CD4-positive, alpha-beta T cell treated with Interleukin-21 for 1 hour (primary cell): ENCODE measurements at places on chromosomes 3 and 15.

DNA sequence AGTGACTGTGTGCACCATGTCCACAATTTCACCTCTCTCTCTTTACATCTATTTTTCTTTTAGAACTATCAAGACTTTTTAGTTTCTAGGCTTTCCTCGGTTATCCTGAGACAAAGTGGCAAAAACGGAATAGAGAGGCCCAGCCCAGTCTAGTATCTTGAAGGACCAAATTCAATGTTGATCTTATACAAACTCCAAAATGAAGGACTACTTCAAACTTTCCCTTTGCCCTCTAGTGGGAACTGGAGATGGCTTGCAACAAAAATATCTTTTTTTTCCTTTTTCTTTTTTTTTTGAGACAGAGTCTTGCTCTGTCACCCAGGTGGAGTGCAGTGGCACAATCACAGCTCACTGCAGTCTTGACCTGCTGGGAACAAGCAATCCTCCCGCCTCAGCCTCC, 338.5 kb upstream of the UMPS start:
- DNase-seq = no peak

- DNase-seq = no peak
Observed at GRCh38 chr3:125080077-125080476, 24.3 kb upstream of the HEG1 start.

GRCh38 chr3:71466483-71466882, 117.0 kb downstream of the FOXP1 start:
- no peak for DNase-seq

- no peak for DNase-seq
Observed at GRCh38 chr15:60035344-60035743, 31.2 kb downstream of the FOXB1 start.

DNA sequence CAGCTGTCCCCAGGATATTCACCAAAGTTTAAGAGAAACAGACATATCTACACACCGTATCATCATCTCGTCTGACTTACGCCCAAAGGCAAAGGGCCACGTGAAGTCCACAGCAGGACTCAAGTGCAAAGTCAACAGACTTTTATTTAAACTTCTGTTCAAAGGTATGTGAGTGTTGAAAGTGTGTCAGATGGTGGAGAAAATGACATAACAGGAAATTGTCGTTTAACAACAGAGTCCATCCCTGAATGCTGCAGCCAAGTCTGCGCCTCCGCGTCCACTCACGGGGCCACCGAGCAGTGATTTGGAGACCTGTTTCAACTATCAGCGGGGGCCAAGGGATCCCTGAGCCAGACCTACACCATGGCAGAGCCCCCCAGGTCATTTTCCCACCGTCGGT, 165.6 kb downstream of the XXYLT1 start:
- no peak for DNase-seq
